ENCODE measurements at places on chromosomes 13 and 19. TPM values are rescaled to one million over a fixed set of nuclear protein-coding genes. Genes with fewer than 3 reads are reported as not detected.
A peak's percentile ranks its signal among the peaks of the same experiment; 100 is the strongest.

- DNase-seq: peak; percentile 95
These were observed 42.7 kb downstream of the ADPRHL1 start for GRCh38 chr13:113410472-113411201.

DNA sequence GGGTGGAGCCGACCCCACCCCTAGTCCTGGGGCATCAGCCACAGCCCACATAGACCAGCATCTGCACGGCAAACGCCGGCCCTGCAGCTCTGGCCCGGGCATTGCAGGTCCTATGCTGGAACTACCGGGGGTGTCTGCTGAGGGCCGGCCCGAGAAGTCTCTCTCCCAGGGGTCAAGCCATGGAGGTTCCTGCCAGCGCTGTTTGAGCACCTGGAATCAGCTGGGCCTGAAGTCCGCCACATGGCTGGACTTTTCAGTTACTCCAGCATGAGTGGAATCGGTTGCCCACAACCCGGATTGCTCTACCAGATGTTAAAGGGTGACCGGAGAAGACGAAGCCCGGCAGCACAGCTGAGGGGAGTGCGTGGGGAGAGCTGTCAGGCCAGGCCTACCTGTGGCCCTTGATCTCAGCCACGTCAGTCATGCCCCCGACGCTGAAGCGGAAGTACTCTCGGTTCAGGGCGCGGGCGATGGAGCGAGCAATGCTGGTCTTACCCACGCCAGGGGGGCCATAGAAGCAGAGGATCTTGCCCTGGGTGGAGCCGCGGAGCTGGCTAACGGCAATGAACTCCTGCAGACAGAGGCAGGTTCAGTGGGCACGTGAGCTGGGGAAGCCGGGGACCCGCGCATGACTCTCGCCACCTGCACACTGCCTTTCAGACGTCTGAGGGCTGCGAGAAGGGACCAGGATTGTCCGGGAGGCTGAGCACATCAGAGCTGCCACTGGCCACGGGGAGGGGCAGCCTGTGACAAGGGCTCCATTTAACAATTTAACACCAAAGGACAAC lies 8.7 kb downstream of the RPL36 start:
- no peak for DNase-seq

DNA sequence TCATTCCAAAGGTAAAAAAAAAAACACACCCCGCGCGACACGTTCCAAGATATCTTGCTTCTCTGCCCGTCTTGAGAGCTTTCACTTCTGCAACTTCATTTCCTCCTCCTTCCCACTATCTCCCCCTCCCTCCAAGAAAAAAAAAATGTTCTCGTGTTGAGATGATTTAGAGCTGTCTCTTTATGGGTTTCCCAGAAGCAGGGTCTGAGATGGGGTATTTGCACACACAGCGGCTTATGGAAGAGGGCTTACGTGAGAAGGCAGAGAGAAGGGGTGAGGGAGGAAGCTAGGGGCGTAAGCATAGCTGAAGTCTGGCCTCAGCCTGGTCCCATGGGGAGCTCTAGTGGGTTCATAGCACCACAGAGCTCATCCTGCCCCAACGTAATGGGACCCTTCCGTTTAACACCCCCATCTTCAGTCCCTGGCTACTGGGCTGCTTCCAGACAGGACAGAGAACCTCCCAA lies 31.3 kb upstream of the USE1 start:
- DNase-seq: no peak

DNA sequence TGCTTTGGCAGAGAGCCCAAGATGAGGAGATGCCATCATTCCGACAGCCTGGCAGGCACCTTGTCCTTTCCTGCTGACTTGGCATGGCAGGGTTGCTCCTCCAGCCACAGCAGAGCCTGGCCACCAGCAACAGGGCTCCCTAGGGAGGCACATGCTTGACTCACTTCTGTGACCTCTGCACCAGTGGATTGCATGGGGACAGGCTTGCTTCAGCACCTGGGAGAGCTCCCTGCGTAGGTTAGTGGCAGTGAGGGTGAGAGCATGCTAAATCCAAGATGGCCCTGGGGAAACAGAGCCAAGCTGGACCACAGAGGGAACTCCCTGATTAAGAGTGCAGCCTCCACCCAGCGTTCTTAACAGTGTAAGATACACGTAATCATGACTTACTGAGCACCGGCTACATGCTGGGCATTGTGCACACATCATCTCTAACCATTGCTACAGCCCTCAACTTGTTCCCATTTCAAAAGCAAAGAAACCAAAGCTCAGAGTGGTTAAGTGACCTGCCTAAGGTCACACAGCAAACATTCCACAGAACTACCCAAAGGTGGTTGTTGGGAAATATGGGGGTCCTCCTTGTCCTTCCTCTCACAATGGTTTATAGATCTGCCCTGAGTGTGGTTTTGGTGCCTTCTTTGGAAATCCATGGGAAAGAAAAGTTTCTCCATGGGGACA lies 116.6 kb upstream of the UQCRFS1 start:
- no peak for DNase-seq

GRCh38 chr13:108980237-108980636 lies 350.8 kb downstream of the MYO16 start:
- DNase-seq: no peak

GRCh38 chr19:3365836-3366752 lies at the start of gene NFIC:
NFIC (plus strand) TSS chr19:3366583; CDS start chr19:3366637, 54 bp downstream.
- peak; percentile 82 for DNase-seq

DNA sequence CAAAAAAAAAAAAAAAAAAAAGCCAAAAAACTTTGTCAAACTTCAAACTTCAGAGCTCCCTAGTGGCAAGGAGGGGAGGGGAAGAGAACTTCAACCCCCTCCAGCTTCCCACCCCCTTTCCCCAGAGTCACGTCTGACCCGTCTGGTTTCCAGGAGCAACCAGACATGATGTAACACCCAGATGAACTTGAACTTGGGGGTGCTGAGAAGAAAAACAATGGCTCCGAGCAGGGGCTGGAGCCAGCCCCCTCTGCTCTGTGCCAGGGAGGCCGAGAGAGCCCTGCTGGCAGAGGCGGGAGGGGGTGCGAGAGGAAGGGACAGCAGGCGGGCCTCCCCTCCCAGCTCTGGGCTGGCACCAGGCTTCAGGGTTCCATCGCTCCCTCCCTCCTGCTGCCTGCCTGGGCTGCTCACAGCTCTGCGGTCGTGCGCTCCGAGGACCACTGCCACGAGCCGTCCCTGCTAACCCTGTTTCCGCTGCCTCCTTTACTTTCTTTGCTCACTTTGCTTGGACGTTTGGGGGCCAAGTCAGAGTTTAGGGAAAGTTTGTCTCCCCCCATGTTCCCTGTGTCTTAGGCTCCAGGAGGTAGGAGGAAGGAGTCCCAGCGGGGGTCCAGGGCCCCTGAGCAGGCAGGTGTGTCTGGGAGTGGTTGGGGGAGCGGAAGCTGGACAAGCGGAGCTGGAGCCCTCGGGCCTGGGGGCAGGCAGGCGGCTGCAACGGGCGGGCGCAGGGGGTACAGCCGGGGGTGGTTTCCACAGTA lies 11.1 kb downstream of the LYL1 start:
- DNase-seq: no peak

DNA sequence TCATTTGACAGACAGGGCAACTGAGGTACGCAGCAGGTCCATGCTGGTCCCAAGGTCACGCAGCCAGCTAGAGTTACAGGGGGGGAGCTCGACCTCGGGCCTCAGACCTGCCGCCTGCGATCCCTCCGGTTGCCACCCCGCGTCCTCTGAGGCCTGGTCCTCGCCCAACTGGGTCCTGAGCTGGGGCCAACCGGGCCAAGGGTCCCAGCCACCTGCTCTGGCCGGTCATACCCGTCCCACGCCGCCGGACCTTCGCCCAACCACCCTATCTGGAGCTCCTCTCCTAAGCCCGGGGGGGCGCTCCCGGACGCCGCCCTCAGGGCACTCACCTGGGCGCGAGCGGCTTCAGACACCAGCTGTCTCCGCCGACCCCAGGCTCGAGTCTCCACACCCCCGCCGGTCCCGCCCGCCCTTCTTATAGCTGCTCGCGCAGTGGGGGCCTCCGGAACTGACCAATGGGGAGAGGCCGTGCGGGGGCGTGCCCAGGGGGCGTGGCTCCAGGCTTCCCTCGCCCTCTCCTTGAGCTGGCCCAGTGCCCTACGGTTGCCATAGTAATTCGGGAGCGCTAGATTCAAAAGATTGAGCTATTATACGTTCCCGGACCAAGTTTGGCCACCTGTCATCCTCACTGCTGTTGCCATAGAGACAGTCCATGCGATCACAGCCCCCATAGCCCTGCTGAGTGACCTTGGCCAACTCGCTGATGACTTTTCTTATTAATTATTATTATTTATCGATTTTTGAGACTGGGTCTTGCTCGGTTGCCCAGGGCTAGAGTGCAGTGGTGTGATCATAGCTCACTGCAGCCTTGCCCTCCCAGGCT lies at the start of gene PLIN5:
Gene PLIN5 (minus strand): TSS at position 389 of the 823 bp plus-strand sequence. CDS start 1,150 bp downstream, outside the sequence.
- DNase-seq: peak; percentile 70

- DNase-seq: no peak
These were observed 53.3 kb downstream of the NHLRC3 start for GRCh38 chr13:39091586-39091985.

DNA sequence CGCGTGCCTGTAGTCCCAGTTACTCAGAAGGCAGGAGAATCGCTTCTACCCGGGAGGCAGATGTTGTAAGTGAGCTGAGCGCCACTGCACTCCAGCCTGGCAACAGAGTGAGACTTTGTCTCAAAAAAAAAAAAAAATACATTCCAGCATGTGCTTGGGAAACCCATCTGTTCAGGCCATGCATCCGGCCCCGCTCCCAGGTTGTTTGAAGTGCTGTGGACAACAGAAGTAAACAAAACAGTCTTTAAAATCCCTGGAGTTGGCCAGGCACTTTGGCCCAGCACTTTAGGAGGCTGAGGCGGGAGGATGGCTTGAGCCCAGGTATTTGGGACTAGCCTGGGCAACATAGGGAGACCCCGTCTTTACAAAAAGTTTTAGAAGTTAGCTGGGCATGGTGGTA lies 3.2 kb upstream of the PTPRS start:
- no peak for DNase-seq

- no peak for DNase-seq
These were observed 36.7 kb downstream of the ZAR1L start for GRCh38 chr13:32278426-32278825.

- DNase-seq: no peak
These were observed 23.1 kb upstream of the CXCL17 start for GRCh38 chr19:42465827-42466280.

DNA sequence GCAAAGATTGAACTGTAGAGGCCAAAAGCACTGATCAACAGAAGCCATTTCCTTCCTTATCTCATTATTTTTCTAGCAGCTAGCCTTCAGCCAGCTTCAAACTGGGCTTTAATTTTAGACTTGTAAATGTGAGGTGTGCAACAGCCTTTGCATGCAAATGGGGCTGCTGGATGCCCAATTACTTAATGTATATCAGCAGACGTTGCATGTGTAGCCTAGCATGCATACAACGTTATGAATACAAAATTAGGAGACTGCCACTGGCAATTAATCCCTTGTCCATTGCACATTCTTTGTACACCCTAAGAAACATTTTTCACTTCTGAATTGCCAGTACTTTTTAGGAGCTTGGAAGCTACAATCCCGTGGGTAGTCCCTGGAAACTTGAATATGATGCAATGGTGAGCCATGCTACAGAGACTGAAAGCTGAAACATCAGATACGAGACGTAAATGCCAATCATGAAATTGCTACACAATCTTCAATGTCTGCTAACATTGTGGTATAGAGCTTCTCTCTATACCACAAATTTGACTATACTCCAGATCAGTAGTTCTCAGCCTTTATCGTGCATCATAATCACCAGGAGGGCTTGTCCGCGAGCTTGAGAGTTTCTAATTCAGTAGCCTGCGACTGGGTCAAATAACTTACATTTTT lies 20.2 kb downstream of the EPSTI1 start:
- DNase-seq: no peak

GRCh38 chr13:100454876-100455275 lies 133.7 kb downstream of the GGACT start:
- DNase-seq: peak; percentile 52

DNA sequence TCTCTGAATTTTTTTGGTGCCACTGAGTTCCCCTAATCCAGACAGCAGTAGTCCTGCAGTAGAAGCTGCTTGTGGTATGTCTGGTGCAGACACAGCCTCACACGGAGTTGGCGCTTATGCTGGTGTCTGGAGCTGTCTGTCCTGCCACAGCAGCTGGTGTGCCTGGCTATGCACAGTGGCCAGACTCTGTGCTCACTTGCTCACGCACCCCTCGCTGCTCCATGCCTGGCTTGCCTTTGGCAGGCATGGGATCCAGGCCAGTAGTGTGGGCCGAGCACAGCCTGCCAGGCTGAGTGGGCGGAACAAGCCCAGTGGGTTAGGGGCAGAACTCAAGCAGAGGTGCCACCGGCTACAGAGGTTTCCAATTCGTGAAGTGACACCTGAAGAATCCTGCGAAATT lies 845.9 kb upstream of the PCDH9 start:
- no peak for DNase-seq

DNA sequence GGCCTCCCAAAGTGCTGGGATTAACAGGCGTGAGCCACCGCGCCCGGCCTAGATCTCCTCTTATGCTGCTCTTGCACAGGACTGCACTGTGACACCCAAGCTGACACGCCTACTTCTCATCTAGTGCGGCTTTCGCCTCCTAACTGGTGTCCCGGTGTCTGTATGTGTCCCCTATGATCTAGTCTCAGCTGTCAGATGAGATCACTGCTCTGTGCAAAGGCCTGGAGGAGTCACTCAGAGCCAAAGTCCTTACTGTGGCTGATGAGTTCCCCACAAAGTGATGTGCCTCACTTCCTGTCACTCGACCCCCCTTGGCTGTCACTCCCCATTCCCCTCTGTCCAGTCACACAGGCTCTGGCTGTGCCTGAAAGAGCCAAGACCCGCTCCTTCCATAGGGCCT lies 2.5 kb downstream of the ZNF556 start:
- DNase-seq: no peak

- no peak for DNase-seq
These were observed 40.5 kb downstream of the DZIP1 start for GRCh38 chr13:95603887-95604555.

- DNase-seq: peak; percentile 35
These were observed 11.0 kb downstream of the GAS6 start for GRCh38 chr13:113852536-113853517.

- DNase-seq: no peak
These were observed 5.7 kb upstream of the KCNC3 start for GRCh38 chr19:50334741-50335421.

The SULT2A1 gene
- total RNA-seq: not detected

The FUT2 gene
- not detected for total RNA-seq

The LRCH1 gene
- total RNA-seq: 6.3 TPM

The FFAR2 gene
- not detected for total RNA-seq

The DHRS12 gene
- 5.9 TPM for total RNA-seq

The PSG11 gene
- not detected for total RNA-seq

The TIMM29 gene
- 53.5 TPM for total RNA-seq

Data from SJSA1 (cell line).